DMS 273 treated with DMSO at 0.1 percent for 48 hours (cell line): ENCODE measurements at places on chromosomes 2 and 18.

DNA sequence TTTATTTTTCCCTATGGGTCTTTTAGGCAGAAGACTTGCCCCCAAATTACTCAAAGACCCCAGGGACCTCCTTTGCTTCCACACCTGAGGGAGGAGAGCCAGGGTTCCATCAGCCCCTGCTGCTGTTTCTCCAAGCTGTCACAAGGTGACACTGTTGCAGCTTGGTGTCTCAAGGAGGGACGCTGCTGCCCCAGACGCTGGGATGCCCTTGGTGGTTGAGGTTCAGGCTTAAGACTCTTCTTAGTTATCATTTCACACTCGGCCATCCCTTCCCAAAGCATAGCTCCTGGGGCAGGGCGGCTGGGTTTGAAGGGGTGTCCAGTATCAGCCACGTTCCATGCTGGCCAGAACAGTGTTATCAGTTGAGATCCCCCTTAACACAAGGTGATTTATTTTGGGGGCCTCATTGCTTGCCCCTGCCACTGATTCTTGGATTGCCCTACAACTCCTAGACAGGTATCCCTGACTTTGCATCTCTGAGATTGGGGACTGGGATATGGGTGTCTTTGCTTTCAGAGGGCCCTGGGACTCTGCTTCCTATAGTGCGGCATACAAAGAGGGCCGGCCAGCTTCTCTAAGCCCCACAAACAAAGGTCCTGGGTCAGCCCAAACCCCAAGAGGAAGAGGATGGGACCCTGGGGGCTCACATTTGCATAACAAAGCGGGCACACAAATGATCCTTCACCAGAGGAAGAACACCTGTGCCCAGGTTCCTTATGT lies 22.7 kb downstream of the GPR55 start:
- DNase-seq: no peak

DNA sequence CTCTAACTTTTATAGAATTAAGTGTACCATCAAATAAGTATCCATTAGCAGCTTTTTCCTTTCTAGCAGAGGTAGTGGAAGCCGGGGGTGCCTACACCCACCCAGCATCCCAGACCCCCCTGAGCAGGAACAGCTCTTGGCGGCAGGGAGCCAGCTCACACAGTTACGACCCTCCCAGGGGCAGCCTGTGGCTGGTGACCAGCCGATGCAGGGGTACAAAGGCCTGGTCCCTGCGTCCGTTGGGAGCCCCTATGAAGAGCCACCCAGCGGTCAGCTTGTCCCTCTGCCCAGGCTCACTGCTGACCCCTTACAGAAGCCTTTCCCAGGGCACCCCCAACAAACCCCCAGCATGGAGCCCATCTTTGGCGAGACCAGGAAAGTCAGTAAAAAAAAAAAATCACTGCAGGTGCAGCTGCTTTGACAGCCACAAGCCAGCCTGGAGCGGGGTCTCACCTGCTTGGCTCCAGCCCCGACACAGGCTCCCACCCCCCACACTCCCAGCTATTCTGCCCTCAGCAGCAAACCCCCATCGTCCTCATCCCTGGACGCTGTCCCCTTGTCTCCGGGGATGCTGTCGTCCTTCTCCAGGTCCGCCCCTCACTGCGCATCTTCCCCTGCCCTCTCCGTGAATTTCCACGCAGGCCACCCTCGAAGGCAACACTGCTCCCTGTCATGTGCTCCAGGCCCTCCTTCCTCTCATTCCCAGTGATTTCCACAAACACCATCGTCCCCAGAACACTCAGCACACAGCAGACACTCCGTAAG lies 43.1 kb downstream of the GPC1 start:
- no peak for DNase-seq

DNA sequence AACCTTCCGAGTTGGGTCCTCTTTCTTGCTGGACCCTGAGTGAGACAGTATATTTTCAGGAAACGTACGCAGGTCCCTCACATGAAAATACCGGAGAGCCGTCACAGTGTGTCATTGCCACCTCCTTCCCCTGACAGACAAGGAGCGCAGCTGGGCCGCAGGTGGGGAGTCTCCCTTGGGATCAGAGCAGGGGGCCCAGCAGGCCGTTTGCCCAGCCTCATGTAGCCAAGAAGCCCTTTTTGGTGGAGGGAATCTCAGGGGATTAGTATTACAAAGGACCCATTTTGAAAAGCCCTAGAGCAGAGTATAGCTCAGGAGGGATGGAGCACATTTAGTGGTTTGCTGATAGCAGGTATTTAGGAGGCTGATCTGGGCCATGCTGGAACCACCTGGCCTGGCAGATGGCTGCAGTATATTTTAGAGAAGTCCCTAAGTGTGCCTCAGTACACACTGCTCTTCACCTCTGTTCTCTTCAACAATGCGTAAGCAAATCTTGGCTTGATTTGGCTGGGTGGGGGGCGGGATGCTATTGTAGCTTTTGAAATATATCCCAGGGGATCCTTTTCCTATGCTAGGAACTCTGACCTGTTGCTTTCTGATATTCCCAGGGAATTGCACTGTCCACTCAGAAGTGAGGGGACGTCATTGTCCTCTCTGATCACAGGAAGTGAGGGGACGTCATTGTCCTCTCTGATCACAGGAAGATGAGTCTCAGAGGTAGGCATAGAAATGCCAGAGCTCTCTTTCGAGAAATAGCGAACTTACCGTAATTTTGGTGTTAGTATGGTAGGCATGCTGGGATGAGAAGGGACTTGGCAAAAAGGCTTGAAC lies 171.9 kb downstream of the HRH4 start:
- peak; percentile 74 for DNase-seq

DNA sequence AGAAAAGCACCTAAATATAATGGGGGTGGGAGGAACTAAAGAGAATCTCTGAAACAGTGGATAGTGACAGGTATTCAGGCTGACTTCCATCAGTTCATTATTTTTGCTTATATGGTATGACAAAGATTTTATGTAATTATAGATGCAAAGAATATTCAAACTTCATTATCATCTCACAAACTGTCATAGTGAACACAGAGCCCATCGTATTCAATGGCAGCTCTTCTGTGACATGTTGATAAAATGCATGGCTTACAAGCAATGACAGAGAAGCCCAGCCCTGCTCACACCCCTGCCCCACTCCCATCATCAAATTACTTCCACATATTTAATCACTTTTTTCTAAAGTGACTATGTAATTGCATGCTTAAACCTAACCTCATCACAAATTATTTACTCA lies 904.3 kb downstream of the LRP1B start:
- DNase-seq: no peak

GRCh38 chr2:68833162-68833561 lies 38.0 kb downstream of the BMP10 start:
- no peak for DNase-seq

- no peak for DNase-seq
Observed at GRCh38 chr2:174108579-174108978, 139.8 kb downstream of the OLA1 start.

DNA sequence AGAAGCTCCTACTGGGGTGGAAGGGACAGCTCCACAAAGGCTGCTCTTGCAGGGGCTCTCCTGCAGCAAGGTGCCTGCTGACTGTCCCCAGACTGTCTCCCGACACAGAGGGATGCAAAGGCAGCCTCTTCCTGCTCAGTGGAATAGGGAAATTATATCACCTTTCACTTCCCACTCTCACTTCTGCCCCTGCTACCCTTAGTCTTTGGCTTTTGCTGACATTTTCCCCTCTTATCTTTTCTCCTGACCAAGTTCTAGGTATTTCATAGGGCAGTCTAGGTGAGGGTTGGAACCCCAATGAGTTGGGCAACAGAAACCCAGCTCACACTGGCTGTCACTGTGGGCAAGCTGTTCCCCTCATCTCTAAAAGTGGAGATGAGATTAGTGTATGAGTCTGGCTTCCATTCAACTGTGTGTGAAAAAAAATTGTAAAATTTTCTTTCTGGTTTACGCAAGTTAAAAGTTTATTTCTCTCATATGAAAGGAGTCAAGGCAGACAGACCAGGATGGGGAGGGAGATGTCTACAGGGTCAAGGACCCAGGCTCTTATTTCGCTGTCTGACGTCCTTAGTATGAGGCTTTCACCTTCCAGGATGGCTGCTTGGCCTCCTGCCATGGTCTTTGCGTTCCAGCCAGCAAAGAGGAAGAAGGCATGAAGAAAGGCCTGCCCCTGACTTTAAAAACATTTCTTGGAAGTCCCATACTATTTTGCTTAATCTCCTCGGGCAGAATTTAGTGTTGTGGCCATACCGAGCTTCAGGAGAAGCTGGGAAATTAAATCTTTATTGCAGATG lies 7.5 kb upstream of the MOCOS start:
- DNase-seq: no peak

DNA sequence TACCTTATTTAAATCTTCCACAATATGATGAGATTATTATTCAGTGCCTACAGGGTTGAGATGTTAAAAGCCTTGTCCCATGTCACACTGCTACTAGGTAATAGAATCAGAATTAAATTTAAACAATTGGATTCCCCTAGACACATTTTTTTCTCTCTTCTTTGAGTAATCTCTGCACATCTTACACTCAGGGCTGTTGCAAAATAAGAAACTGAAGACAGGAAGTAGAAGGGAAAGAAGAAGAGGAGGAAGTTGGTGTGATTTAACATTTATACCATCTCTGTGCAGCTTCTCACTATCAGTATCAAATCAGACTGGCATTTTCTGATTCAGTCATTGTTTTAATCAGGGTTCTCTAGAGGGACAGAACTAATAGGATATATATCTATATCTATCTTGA lies 677.6 kb downstream of the IRS1 start:
- DNase-seq: no peak

GRCh38 chr2:9802576-9802993 lies 40.7 kb upstream of the TAF1B start:
- no peak for DNase-seq

DNA sequence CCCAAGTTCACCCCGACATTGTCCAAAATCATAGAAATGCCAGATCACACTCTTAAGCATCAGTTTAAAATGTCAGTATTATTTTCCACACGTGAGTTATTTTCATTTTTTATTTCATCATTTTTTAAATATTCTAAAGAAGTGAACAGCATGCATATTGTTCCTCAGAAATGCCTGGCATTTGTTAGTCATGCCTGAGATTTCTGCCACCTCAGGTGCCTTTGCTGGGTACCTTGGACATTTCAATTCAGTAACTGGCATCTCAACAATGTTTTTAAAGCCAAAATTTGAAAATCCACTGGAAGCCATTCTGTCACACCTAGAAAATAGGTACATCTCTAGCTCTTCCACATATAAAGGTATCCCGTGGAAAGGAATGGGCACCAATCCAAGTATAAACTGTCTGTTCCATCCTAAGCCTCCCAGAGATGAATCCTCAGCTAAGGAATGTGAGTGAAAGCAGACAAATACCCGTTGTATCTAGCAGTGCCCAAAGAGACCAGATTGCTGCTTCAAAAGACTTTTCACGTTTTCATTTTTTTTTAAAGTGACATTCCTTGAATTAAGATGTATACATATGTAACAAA lies 159.8 kb downstream of the ZNF385B start:
- DNase-seq: no peak

DNA sequence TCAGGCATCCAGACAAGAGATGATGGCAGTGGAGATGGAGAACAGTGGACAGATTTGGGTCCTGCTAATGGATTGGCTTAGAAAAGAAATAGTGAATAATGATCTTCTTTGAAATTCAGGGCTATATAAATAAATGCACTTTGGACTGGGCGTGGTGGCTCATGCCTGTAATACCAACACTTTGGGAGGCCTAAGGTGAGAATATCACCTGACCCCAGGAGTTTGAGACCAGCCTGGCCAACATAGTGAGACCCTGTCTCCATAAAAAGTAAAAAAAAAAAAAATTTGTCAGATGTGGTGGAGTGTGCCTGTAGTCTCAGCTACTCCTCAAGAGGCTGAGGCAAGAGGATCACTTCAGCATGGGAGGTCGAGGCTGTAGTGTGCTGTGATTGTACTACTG lies 102.4 kb upstream of the STON1 start:
- no peak for DNase-seq

DNA sequence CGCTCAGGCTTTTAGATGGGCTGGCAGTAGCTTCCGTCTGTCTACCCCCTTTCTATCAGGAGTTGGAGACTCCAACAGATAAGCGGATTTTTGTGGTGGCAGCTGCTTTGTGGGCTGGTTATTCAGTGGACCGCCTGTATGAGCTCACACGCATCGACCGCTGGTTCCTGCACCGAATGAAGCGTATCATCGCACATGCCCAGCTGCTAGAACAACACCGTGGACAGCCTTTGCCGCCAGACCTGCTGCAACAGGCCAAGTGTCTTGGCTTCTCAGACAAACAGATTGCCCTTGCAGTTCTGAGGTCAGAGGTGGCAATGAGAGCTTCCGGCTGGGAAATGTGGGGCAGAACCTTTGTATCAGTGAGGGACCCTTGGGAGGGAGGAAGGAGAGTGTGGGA lies 14.8 kb downstream of the CAD start:
- no peak for DNase-seq

DNA sequence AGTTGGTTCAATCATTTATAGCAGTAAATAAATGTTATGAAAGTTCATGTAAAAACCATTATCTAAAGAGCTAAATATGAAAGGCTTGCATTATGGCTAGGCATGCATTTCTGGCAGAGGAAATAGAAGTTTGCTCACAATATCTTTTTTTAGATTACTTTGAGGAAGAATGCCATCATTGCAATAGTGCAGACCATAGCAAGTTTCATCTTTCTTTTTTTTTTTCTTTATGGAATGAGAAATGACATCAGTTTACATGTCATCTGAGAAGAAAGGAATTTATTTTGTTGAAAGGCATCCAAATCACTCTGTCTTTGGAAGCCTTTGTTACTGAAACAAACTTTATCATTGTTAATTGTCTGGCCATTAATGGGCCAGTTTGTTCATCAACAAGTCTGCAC lies 74.5 kb upstream of the NCKAP5 start:
- no peak for DNase-seq

- no peak for DNase-seq
Observed at GRCh38 chr2:240564561-240565332, 3.5 kb upstream of the RNPEPL1 start.

- DNase-seq: no peak
Observed at GRCh38 chr2:205750797-205751196, 68.5 kb downstream of the NRP2 start.

GRCh38 chr18:62479574-62479973 lies 43.3 kb upstream of the ZCCHC2 start:
- no peak for DNase-seq

GRCh38 chr18:46350598-46351159 lies 246.5 kb downstream of the HAUS1 start:
- no peak for DNase-seq

GRCh38 chr2:216636551-216637450 lies 3.6 kb downstream of the IGFBP2 start:
- DNase-seq: no peak

DNA sequence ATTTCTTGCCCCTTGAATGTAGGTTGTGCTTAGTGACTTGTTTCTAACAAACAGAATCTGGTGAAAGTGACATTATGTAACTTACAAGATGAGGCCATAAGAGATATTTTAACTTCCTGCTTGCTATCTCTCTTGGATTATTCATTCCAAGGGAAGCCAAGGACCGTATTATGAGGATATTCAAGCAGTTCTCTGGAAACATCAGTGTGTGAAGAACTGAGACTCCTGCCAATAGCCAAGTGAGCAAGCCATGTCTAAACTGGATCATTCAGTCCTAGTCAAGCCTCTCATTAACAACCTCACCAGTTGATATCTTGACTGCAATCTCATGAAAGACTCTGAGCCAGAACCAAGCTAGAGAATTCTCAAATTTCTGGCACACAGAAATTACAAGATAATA lies 765.1 kb upstream of the SLC8A1 start:
- no peak for DNase-seq

- DNase-seq: no peak
Observed at GRCh38 chr2:16816522-16816921, 150.9 kb upstream of the CYRIA start.

GRCh38 chr2:160859096-160859495 lies 301.1 kb upstream of the TANK start:
- DNase-seq: no peak

- no peak for DNase-seq
Observed at GRCh38 chr2:42878581-42878980, 86.2 kb upstream of the HAAO start.
